Left renal pelvis (tissue), 4 donors: ENCODE measurements at places on chromosomes 3 and 15. TPM values are rescaled to one million over a fixed set of nuclear protein-coding genes. Genes with fewer than 3 reads are reported as not detected.

Gene LRRC3B
- 8.7 TPM for polyA plus RNA-seq

- DNase-seq: no peak
Observed at GRCh38 chr3:186824430-186825139, 17.9 kb upstream of the ADIPOQ start.

Gene HTR3E
- not detected for polyA plus RNA-seq

Gene SYNPR
- 0.13 TPM for polyA plus RNA-seq

Gene PARP15
- polyA plus RNA-seq: 0.24 TPM

GRCh38 chr3:111610612-111611054 lies 15.5 kb upstream of the ZBED2 start:
- no peak for DNase-seq

- DNase-seq: no peak
Observed at GRCh38 chr3:99755831-99756230, 61.8 kb upstream of the CMSS1 start.

DNA sequence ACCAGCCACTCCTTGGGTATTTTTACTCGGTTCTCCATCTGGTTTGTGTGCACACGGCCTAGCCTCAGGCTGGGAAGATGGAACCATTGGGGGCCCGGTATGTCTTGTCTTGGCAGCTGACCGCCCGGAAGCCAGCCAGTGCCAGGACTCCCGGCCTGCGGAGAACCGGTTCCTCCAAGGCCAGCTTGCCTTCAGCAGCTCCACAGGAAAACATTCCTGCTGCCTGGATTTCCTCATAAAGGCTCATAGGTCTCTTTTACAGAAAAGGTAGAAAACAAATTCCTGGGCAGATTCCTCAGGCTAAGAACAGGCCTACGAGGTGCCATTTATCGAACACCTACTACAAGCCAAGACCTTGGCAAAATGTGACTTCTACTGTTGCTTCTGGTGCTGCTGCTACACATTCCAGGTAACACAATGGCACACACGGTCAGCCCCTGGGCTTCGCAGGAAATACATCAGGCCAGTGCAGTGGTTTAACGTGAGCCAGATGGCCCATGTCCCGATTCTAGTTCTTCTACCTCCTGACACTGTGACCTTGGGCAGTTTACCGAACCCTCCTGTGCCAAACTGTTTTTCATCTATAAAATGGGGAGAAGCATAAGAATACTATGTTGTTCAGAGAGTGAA lies 141.8 kb downstream of the OPA1 start:
- no peak for DNase-seq

DNA sequence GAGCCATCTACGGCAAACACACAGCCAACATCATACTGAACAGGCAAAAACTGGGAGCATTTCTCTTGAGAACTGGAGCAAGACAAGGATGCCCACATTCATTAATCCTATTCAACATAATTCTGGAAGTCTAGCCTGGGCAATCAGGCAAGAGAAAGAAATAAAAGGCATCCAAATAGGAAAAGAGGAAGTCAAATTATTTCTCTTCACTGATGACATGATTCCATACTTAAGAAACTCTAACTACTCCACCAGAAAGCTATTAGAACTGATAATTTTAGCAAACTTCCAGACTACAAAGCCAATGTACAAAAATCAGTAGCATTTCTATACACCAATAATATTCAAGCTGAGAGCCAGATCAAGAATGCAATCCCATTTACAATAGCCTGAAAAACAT lies 17.3 kb upstream of the ENTPD3 start:
- no peak for DNase-seq

GRCh38 chr15:31373096-31373865 lies 46.6 kb downstream of the KLF13 start:
- no peak for DNase-seq

Gene TMEM207
- 0.42 TPM for polyA plus RNA-seq

Gene KNG1
- polyA plus RNA-seq: 157 TPM

DNA sequence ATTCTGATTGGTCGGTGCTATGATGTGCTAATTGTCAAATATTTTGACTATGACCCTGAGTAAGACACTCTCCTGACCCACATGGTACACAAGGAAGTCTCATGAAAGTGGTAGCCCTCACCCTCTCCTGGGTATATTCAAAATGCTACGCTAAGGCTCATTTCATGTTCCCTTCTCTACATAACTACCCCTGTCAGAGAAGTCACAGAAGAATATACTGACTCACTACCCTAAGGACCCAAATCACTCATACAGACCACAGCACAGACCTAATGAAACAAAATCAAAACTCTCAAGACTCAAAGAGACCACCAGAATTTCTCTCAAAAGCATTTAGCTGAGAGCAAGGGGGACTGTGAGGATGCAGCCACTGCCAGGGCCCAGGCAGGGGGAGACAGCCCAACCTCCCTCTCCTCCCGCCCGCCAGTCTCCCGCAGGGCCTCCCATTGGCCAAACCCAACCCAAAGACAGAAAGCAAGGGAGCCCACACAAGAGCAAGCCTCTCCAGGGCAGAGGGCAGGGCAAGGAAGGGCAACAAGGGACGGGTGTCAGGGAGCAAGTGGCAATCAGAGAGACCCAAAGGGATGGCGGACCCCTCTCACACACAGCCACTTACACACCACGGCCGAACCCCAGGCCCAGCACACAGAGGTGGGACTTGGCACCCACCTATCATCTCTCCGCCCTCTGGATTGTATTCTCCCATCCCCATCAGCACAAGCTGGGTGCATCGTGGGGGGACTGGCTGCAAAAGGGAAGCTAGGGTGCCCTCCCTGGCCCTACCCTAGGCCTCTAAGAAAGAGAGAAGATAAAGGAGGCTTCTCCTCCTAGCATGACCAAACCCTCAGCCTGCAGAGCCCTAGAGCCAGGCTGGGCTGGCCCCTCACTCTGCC lies 41.6 kb downstream of the MEGF11 start:
- no peak for DNase-seq

Gene TEX55
- polyA plus RNA-seq: not detected

Gene GOLGA8J
- 0.59 TPM for polyA plus RNA-seq

Gene CNBP
- 443 TPM for polyA plus RNA-seq

DNA sequence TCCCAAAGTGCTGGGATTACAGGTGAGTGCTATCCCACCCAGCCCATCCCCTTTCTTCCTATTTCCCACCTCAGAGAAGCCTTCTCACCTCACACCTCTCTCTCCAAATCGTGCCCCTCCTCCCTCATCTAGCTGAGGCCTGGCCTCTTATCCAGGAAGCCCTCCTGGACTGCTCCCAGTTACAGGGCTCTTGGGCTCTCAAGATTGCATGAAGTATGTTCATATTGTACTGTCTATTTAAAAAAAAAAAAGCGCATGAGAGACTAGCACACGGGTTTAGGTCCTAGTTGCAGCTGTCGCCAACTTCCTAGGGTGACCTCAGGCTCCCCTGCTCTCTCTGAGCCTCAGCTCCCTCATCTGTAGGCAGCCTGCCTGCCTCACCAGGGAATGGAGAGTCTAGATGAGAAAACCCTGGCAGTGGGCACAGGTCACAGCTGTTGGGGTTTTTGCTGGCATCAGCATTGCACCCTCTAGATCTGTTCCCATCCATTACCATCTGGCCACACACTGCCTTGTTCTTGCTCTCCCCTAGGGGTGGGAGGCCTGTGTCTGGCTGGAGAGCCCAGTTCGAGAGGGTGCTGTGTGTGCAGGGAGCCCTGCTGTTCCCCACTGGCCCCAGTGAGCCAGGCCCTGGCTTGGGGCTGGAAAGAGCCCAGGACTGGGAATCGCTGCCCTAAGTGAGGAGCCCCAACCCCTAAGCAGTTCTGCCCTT lies 24.2 kb upstream of the C15orf39 start:
- no peak for DNase-seq

Gene RBSN
- polyA plus RNA-seq: 27.0 TPM

DNA sequence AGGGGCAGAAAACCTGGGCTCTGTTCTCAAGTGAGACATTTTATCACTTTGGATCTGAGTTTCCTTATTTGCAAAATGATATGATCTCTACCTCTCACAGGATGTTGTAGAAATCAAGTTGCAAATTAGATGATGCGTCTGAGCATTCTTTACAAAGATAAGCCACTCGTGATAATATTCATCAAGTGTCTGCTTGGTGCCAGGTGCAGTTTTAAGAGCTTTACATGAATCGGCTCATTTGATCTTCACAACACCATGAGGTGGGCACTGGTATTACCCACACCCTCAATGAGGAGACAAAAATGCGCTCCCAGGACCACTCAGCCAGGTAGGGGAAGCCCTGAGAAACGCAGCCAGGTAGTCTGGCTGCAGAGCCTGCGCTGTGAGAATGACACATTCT lies 59.1 kb upstream of the CA12 start:
- DNase-seq: no peak

Gene BRK1
- polyA plus RNA-seq: 208 TPM

GRCh38 chr3:71905426-71905825 lies 120.5 kb upstream of the PROK2 start:
- no peak for DNase-seq

- no peak for DNase-seq
Observed at GRCh38 chr15:33104212-33104611, 90.3 kb downstream of the FMN1 start.

GRCh38 chr3:142963516-142964448 lies at the start of gene PAQR9:
Gene PAQR9, minus strand, starts transcription at chr3:142963674. Its CDS starts 338 bp downstream, at chr3:142963336.
- no peak for DNase-seq

- DNase-seq: no peak
Observed at GRCh38 chr3:17847156-17847555, 104.7 kb upstream of the TBC1D5 start.

- DNase-seq: no peak
Observed at GRCh38 chr3:117868766-117869165, 1159.2 kb downstream of the TUSC7 start.

GRCh38 chr15:99474909-99475753 lies 90.7 kb upstream of the MEF2A start:
- DNase-seq: no peak

DNA sequence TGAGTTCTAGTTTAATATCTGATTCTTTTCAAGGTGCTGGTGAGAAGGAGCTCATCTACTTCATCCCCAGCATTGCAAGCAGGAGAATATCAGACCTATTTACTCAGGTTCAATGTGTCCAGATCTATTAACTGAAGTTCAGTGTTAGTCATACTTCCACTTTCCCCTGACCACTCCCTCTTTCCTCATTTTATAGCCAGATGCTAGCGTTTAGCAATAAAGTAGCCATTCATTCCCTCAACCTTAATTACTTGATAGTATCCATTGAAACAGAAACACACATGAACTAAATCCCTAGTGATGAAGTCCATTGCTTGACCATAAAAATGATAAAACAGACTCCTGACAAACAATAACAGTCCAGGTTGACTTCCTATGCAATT lies 60.0 kb downstream of the RPL22L1 start:
- no peak for DNase-seq

DNA sequence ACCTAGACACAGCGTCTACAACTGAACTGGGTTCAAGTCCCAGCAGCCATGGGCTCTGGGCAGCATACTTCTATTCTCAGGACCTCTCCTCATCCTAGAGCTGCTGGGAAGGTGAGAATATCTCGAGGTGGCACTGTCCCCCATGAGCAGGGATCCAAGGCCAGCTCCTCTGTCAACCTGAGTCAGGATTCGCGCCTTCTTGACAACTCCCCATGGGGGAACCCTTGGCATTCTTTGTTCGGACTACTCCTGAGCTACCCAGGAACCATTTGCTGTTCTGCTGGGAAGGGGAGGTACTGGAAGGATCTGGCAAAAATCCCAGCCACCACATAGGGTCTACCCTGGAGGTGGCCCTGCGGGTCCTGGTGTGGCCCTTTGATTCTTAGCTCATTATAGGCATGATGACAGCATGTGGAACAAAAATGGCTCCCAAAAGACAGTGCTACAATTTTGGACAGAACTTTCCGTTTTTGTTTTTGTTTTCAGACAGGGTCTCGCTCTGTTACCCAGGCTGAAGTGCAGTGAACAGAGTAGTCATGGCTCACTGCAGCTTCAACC lies 22.3 kb downstream of the PLXNB1 start:
- DNase-seq: no peak

Gene C3orf22
- not detected for polyA plus RNA-seq

DNA sequence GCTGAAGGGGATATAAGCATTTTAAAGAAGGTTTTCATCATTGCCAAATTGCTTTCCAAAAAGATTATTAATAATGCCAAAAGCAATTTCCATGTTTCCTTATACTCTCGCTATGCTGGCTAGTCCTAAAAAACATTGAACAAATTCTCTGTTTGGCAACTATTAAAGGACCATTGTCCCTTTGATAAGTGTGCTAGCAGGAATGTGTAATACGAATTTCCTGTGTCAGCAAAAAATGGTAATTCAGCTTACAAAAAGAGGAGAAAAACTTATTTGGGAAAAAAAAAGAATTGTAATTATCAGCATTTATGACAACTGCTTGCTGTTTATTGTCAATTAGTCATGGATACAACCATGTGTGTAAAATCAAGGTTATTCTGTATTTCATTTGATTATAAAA lies 138.6 kb downstream of the TBL1XR1 start:
- DNase-seq: no peak

DNA sequence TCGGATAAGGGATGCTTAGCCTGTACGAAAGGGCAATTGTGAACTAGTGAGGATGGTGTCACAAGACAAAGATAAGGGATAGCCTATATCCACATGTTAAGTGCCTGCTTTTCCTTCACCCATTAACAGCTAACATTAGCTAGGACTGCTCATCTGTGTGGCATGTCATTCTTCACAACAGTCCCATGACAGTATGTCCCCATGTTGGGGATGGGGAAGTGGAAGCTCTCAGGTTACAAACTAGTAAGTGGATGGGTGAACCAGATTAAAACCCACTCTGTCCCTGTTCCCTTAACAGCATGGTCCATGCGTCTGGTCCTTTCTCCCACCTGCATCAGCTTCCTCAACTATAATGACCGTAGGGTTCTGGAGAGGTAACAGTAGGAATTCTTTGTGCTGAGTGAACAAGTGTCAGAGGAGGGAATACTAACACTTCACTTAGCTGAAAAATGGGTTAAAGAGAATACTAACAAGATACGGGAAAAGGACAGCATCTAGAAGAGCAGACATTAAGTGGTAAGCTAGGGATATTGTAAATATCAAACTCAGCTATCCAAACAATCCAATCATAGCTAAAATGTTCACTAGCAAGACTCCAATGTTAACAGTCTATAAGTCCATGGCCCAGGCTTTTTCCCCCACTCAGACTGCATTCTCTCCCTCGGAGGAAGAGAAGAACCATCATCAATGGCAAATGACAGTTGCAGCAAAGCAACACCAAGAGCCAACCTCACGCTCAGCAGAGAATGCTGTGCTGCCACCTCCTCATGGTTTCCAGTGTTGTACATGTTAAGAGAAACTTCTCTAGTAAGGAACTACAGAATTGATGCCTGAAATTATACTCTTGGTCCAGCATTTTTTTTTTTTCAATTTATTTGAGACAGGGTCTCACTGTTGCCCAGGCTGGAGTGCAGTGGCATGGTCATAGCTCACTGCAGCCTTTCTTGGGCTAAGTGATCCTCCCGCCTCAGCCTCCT lies 5.0 kb downstream of the RPLP1 start:
- DNase-seq: no peak

DNA sequence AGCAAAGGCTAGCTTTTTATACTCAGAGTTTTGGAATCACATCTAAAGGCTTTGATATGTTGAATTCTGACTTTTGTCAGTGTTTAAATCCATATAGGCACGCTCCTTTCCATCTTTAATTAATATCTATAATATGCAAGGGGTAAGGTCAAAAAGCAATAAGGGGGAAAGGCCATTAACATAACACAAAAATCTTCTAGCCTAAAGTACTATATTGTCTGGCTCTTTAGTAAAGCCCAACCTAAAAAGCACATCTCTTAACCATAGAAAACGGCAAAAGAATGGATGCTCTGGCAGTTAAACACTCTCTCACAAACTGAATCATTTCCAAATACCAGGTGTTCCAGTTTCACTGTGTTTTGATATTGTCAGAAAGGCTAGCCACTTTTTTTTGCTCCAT lies 76.4 kb downstream of the EFL1 start:
- no peak for DNase-seq
